ENCODE measurements at places on chromosomes 16 and 17. TPM values are rescaled to one million over a fixed set of nuclear protein-coding genes. Genes with fewer than 3 reads are reported as not detected.

Gene CCDC200
- not detected for total RNA-seq

Gene PRSS27
- 1.3 TPM for total RNA-seq

Gene C17orf50
- total RNA-seq: not detected

Gene GPRC5C
- not detected for total RNA-seq

Gene GALK1
- total RNA-seq: 33.2 TPM

Gene SLC7A6
- 91.2 TPM for total RNA-seq

Gene LRRC36
- total RNA-seq: 0.31 TPM

Gene DBNDD1
- total RNA-seq: 0.13 TPM

Gene ETV4
- total RNA-seq: 6.4 TPM

Gene KRT31
- not detected for total RNA-seq

Gene JPH3
- not detected for total RNA-seq

Gene FAM171A2
- total RNA-seq: 0.33 TPM

Gene KRT17
- 0.35 TPM for total RNA-seq

Gene OTOP3
- not detected for total RNA-seq

Gene SARM1
- total RNA-seq: 37.0 TPM

Gene IFT20
- total RNA-seq: 26.0 TPM

Gene RUNDC3A
- not detected for total RNA-seq

Gene SLC35G6
- not detected for total RNA-seq
